Stimulated activated CD4-positive, alpha-beta T cell treated with anti-CD3 and anti-CD28 coated beads, Interleukin-12 subunit alpha, Interleukin-12 subunit beta, amount 100 ng/mL, for 4 hours (primary cell): ENCODE measurements at places on chromosomes 3 and 15.

GRCh38 chr3:49880581-49881315 lies 11.0 kb upstream of the CAMKV start:
- DNase-seq: no peak

GRCh38 chr3:195548501-195548900 lies 5.4 kb upstream of the PPP1R2 start:
- no peak for DNase-seq

DNA sequence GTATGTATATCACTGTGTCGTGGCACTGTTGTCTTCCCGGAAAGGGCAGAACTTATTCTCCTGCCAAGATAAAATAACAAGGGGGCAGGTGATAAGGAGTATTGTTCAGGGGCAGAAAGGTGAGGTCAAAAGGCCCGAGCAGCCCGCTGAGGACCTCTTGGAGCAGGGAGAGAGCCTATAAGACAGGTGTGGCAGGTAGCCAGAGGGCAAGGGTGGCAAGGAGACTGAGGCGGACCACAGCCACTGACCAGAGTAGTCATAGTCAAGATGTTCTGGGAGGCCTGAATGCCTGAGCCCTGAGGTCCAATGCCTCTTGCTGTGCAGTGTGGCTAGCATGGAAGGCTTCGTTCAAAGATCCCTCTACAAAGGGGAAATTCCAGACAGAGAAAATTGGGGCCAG lies 172.3 kb upstream of the CHRNA7 start:
- DNase-seq: no peak

DNA sequence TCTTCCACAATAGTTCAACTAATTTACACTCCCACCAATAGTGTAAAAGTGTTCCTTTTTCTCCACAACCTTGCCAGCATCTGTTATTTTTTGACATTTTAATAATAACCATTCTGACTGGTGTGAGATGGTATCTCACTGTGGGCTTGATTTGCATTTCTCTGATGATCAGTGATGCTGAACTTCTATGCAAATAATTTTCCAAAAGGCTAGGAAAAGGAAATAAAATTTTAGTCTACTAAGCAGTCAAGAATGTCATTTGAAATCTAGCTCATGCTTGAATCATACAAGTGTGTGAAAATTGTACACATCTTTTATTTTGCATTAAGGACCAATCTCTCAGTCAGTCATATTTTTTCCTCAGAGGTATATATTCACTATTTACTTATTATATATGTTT lies 101.7 kb upstream of the UBP1 start:
- no peak for DNase-seq

- no peak for DNase-seq
These were observed 45.5 kb downstream of the LIMD1 start for GRCh38 chr3:45640091-45640507.
